Peyer's patch (tissue), 4 donors: ENCODE measurements at places on chromosomes 4 and X. TPM values are rescaled to one million over a fixed set of nuclear protein-coding genes. Genes with fewer than 3 reads are reported as not detected.

DNA sequence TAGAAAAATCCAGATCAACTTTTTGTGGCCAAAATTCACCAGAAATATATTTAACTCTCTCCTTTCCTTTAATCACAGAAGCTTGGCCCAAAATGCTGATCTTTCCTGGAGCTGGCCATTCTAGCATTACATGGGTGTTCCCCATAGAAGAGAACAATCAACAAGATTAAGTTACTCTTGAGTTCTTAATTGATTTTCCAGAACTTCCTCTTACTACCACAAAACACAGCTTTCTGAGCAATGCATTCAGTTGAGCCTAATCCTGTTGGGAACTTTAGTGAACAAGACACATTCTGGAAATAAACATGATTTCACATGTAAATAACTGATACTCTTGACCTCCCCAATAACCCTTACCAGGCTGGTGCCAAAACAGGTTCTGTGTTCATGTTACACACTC lies 45.4 kb upstream of the STIM2 start:
- DNase-seq, result no peak

- DNase-seq, result no peak
Observed at GRCh38 chr4:44118971-44119680, 329.5 kb downstream of the KCTD8 start.

DNA sequence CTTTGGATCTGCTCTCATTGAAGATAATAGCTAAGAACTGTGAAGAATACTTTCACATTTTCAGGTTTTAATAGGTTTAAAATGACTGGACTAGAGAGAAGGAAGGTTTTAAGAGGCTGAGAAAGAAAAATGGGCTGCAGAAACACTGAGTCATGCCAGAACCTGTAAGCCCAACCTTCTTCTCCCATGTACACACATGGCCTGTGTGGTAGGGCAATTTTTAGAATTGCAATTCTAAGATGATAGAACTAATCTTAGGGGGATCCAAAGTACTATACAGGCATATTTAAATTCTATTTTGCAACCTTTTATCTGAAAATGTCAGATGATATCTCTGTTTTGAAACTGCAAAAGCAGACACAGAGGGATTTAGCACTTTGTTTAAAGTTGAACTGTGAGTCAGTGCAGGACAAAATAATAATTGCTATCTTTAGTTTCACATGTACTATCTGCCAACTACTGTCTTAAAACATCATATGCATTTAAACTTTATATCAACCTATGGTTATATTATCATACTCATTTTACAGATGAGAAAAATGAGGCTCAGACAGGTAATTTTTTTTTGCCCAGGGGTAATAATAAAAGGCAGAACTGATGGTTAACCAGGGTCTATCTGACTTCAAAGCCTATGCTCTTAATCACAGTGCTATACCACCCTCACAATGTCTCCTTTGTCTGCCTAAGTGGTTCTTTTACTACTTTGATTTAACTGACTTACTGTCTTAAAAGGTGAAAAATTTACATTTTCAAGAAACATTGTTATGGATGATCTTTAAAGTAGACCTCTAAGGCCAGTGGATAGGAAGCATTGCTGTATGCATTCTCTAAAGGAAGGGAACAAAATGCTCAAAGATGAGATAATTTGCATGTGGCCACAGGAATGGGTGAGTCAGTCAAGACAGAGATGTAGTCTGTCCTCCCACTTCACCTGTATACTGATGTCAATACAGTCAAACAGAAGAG lies 4.3 kb downstream of the TMPRSS11E start:
- no peak for DNase-seq

- no peak for DNase-seq
Observed at GRCh38 chr4:68765876-68766275, 49.9 kb upstream of the UGT2B10 start.

- no peak for DNase-seq
Observed at GRCh38 chr4:573122-573892, 2.8 kb downstream of the TMEM271 start.

DNA sequence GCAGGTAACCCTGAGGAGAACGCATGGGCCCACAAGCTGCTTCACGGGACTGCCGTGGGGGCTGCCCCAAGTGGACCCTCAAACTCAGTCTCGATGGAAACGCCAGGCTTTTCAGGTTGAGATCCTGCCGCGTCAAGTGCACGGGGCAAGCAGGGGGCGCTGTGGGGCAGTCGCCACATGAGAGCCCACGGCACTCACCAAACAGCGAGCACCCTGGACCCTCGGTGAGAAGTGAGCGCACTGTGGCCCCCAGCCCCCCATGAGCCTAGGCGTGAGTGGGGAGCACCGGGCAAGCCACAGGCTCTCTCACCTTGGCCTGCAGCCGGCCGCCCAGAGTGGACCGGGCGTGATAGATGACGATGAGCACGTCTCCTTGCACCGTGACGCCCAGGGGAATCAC lies 50.9 kb upstream of the CPLX1 start:
- DNase-seq, result no peak

- no peak for DNase-seq
Observed at GRCh38 chr4:22824091-22824490, 131.4 kb downstream of the GBA3 start.

GRCh38 chr4:69497076-69497475 lies 1.4 kb upstream of the UGT2B4 start:
- no peak for DNase-seq

GRCh38 chr4:69984030-69984443 lies 11.7 kb upstream of the STATH start:
- no peak for DNase-seq

DNA sequence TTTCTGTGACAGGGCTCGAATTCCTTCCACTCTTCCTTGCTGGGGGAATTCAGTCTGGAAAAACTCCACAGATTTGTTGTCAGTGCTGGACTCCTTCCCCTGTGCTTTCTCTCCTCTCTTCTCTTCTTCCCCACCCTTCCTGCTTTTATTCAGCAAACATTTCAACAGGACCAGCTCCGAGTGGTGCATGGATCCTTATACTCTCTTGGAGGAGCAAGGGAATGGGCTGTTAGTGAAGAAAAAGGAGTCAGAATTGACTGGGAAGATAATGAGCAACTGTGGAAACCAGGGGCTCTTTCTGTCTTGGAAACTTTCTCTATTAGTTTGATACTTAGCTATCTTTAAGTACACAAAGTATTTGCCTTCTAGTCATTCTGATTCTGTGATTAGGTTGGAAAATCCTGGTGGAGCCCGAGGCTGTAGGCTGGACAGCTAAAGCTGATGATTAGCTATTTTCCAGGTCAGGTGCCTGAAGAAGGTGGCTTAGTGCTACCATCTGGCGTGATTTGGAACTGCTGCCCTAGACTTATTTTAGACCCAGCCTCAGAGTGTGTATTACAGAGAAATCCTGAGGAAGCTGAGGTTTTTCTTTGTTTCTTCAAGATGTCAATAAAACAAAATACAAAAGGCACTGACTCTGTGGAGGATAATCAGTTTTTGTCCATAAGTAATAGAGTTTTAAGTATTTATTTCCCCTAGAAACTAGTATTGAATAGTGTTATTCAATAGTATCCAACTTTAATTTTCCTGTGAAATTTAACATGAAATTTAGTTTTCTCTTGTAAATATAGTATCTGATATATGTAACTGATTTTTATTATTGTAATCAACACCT lies 38.4 kb downstream of the NAP1L5 start:
- DNase-seq, result peak; percentile 64

DNA sequence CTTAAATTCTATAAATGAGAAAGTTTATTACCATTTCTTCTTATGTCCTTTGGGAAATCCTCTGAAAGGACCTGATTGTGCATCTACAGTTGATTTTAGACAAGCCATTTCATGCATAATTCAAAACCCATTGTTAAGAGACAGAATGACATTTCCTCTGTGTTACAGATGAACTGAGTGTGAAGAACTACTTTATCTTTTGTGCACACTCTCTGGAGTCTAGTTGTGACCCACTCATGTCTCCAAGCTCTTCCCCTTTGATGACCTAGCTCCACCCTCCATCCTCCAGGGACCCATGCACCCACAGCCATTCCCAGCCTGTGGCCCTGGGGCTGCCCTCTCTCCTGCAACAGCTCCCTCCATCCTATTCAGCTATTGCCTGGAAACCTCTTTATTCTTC lies 57.5 kb upstream of the BMPR1B start:
- DNase-seq, result no peak

DNA sequence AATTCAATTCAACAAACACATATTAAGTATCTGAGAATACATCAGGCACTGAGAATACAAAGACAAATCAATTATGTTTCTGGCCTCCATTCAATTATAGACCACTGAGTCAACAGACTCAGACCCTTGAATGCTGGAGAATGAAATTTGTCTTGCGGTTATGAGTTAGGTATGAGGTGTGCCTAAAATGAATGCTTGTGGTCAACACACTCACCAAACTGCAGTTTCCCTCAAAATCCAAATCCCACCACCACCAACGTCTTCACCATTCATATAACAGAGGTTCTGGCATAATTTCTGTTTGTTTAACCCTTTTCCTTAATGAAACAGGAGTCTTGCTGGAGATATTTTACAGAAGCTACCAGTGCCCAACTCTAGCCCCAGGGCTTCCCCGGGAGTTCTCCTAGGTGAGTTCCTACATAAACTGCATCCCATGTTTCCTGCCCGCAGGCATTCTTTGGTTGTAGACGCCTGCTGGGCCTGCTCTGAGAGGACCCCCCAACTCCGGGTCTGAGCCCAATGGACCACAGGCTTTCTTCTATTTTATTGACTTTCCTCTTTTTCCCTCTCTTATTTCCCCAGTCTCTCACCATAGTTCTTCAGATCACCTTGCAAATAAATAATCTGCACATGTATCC lies 119.2 kb downstream of the DDX53 start:
- DNase-seq, result no peak

DNA sequence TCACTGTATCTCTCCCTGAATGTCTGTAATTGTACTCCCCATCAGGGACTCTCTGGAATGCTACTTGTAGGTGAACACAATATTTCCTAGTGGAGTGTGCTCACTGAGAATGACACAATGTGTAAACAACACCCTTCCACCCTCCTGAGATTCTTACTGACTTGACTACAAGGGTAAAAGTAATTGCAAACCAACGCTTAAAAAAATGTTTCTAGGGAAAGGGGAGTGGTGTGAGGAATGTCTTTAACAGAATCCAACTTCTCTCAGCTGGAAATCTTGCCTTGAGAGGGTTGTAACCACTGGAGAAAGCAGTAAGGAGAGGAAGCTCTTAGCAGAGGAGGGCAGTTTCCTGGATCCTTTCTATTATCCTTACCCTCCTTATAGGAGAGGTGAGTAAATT lies 5.1 kb upstream of the RAPGEF2 start:
- no peak for DNase-seq

DNA sequence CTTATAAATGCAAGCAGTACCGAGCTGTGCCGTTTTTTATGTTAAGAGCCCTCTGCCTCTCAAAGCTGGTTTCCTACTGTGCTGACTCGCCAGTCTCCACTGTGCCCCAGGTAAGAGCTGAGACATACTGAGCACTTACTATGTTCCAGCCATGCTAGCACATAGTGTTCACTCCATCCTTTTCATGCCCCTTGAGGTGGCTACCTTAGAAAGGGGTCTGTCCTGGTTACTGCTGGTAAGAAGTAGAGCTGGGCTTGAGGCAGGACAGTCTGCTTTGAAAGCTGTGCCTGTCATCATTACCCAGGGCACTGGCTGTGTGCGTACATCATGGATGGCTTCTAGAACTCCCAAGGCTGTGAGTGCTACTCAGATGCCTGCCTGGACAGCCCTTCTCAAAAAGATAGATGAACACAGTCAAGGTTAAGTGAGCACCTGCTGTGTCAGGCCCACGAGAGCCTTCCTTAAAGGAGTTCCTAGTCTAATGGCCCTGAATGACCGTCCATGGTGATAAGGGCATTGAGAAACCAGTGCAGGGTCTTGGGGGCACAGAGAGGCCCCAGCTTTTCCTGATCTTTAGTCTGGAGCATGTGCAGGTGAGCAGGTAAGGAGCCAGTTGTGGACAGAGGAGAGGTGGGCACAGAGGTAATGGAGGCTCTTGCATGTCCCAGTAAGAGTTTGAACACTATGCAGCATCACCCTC lies 1.6 kb downstream of the STK32B start:
- DNase-seq, result no peak

GRCh38 chr4:154660052-154660451 lies 47.6 kb upstream of the FGG start:
- no peak for DNase-seq

NWD2 gene
- total RNA-seq, result not detected

HPGD gene
- 158 TPM for total RNA-seq

NEXMIF gene
- total RNA-seq, result 0.40 TPM

MCUB gene
- total RNA-seq, result 6.7 TPM

POF1B gene
- 76.3 TPM for total RNA-seq
